Putamen (tissue), 1 donor: ENCODE measurements at places on chromosomes 6 and 20.
A peak's percentile ranks its signal among the peaks of the same experiment; 100 is the strongest.

DNA sequence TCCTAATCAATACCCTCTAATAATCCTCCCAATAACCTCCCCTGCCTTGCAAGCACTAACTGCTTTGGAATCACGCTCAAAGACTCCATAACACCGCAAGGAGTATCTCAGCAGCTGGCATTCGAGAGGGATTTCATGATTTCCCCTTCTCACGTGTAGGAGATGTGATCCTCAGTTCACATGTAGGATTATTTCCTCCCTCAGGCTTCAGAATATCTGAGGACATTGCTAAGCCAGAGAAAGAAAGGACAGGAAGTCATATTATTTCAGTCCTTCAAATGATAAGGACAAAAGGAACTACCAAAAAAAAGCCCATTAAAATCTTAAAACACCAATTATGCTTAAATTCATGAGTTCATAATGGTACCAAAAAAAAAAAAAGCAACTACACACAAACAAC is 122.9 kb downstream of the NFATC2 start:
- DNase-seq, result no peak

DNA sequence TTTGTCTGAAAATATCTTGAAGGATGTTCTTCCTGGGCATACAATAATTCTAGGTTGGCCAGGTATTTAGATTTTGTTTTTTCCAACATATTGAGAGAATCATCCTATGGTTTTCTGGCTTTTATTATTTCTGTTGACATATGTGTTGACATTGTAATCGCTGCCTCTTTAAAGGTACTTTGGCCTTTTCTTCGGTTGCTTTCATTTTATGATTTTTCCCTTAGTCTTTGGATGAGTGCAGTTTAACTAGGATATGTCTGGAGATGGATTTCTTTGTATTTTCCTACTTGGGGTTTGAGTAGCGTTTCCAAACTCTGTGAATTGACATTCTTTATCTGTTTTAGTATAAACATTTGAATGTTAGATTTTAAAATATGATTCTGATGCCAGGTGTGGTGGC is 11.5 kb downstream of the SERPINB1 start:
- DNase-seq, result no peak

DNA sequence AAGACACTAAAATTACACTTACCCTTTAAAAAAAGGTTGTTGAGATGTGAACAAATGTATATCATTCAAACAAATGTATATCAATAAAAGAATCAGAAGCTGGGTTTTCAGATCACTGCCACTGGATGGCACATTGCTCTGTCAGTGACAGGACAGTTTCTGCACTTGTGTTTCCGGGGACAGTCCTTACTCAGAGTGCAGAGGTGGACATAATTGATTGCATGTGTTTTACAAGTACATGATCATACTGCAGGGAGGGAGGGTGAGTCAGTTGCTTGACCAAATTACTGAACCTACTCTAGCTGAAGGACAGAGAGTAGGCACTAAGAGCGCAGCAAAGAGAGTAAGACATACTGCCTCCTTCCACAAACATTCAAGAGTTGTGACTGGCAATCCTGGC is 302.3 kb downstream of the TENT5A start:
- no peak for DNase-seq

- DNase-seq, result no peak
Observed at GRCh38 chr6:9173229-9173628, 737.9 kb upstream of the SLC35B3 start.

DNA sequence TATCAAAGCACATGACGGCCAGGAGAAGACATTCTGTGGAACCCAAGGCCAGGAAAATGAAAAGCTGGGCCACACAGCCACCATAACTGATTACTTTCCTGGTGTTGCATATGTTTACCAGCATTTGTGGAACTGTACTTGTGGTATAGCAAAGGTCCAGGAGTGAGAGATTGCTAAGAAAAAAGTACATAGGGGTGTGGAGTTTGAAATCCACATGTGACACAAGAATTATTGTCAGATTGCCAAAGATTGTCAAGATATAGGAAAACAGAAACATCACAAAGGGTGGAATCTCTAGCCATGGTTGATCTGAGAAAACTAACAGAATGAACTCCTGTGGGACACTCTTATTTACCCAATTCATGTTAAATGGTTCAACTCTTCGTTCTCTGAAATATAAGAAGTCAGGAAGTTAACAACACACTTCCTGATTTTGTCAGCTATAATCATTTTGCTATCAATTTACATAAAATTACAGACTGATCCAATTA is at the start of gene OR2B2:
Gene OR2B2, minus strand, starts transcription at position 441 of the 491 bp plus-strand sequence. Its CDS starts 77 bp downstream, at position 364.
- DNase-seq, result no peak

- no peak for DNase-seq
Observed at GRCh38 chr20:58583586-58583985, 67.5 kb upstream of the STX16 start.

- peak; percentile 57 for DNase-seq
Observed at GRCh38 chr20:41339957-41340326, 679 bp upstream of the LPIN3 start.

DNA sequence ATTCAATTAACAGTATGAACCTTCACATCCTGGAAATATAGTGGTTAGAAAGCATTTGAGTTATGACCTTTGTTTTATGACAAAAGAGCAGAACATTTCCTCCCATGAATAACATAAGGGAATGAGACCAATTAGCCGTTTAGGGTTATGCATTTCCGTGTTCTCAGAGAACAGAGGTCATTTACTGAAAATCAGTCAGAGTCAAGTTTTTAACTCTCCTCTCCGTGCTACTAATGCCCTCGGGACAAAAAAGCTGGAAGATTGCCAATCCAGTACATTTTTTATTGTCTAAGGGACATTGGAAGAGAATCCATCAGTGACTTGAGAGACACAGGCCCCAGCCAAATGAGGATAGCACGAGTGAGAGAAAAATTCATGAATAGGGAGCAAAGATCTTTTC is 632.7 kb downstream of the RFPL4B start:
- no peak for DNase-seq

GRCh38 chr20:50628332-50628731 is 63.0 kb downstream of the RIPOR3 start:
- DNase-seq, result no peak

DNA sequence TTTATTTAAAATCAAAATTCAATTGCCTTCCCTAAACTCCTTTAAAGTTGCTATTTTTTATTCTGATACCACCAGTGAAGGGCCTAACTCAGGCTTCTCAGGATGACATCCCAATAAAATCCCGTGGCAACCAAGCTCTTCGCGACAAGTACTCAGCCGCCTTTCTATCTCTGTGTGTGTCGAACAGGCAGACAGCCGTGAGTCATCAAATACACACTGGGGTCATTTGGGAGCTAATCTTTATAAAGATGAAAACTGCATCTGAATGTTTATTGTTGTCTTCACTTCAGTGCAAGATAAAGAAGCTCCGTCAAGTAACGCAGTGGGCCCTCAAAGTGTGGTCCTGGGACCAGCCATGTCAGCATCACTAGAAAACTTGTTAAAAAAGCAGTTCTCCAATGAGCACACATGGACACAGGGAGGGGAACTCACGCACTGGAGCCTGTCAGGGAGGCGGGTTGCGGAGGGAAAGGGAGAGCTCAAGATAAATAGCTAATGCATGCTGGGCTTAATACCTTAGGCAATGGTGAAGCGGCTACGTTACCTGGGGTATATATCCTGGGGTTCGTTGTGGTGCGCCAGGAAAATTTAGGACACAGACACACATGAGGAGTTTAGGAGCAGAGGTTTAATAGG is 119.3 kb downstream of the RNF144B start:
- no peak for DNase-seq

- no peak for DNase-seq
Observed at GRCh38 chr6:155517294-155517693, 61.7 kb upstream of the NOX3 start.

GRCh38 chr6:81204731-81205130 is 547.8 kb downstream of the TENT5A start:
- no peak for DNase-seq

GRCh38 chr6:70180901-70181599 is 121.8 kb downstream of the COL9A1 start:
- DNase-seq, result no peak

DNA sequence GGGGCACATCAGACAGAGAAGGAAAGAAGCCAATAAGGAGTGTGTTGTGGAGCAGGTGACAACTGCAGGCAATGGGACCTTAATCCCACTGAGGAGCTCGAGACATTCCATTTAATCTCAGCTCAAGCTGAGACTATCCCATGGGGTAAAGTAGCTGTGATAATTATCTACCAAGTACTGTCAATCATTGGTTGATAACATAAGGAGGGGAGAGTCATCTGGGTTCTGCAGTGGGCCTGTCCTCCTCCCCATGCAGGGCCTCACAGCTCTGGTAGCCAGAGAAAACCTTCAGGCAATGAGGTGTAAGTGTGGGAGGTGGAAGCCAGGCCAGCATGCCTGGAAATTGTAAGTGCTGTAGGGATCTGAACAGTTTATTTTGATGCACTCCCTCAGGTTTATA is 375.0 kb upstream of the ARID1B start:
- no peak for DNase-seq

DNA sequence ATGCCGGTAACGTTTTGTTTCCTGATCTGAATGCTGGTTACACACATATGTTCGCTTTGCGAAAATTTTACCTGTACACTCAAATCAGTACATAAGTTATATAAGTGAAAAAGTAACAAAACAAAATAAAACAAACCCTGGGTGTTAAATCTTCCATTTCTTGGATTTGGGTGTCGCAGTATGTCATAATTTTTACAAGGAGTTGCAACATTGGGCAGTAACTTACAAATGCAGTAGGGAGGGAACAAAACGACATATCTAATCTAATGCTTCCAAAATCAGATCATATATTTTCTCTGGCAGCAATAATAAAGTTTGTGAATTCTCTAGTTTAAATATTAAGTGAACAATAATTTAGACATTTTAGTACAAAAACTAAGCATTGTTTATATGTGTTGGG is 25.2 kb downstream of the SNX14 start:
- no peak for DNase-seq

- no peak for DNase-seq
Observed at GRCh38 chr6:2264932-2265331, 19.5 kb upstream of the GMDS start.

DNA sequence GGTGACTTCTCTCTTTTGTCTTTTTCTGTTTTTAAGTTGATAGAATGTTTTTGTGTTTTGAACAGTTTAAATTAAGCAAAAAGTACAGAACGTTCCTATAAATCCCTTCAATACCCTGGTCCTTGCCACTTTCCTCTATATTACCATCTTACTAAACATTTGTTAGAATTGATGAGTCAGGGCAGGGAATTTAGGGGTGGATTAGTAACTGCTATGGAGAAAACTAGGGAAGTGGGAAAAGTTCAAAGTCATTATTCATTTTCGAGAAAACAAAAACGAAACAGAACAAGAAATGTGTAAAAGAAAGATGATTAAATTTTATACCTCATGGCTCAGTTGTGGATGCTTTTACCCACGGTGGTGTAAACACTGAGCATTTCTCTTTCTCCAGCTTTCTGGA is 240.4 kb upstream of the SULF2 start:
- DNase-seq, result no peak

DNA sequence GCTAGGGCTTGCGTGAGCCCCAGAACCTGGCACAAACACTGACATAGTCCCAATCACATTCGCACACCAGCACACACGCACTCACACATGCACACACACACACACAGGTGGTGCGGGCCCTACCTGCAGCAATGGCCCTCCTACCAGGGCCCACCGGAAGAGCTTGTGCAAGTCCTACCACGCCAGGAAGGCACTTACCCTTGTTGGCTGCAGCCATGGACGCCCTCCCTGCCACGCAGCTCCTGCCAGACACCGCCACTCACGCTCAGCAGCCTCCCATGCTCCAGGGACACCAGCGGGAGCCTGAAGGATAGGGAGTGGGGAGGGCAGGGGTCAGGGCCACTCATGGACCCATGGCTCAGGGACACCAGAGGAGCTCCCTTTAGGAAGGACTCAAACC is 7.7 kb downstream of the ADISSP start:
- no peak for DNase-seq

GRCh38 chr20:62745279-62745951 is 36.8 kb downstream of the NTSR1 start:
- no peak for DNase-seq

DNA sequence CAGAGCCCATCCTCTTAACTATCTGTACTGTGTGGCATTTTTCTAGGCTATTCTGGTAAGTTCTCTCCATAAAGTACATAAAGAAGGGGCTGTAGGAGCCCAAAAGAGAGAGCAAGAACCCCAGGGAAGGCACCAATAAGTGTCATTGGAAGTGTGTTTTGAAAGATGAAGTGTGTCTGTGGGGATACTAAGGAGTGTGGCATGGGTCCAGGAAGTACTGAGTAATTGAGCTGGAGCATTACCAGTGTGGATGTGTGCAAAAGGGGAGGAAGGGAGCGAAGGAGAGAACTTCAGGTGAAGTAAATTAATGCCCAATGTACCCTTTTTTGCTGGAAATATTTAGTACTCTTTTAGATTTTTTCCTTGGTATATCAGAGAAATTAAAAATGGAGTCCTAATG is 63.9 kb downstream of the KCNS1 start:
- no peak for DNase-seq
